ENCODE measurements at places on chromosomes 2 and 18.

DNA sequence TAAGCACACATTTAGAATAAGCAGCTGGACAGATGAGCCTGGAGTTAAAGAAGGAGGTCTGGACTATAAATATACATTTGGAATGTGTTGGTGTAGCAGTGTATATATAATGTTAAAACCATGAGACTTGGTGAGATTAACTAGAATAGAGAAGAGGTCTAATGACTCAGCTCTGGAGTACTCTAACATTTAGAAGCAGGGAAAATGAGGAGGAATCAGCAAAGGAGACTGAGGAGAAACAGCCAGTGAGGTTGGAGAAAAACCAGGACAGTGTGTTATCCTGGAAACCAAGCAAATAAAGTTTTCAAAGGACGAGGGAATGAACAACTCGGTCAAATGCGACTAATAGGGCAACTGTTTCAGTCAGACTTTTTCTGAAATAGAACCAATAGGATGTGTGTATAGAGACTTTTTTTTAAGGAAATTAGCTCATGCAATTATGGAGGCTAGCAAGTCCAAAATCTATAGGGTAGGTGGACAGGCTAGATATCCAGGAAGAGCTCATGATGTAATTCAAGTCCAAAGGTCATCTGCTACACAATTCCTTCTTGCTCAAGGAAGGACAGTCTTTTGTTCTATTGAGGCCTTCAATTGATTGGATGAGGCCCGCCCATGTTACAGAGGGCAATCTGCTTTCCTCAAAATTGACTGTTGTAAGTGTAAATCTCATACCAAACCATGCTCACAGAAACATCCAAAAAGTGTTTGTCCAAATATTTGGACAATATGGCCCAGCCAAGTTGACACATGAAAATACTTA is 10.8 kb upstream of the SESTD1 start:
- DNase-seq, result peak; percentile 35

- no peak for DNase-seq
These were observed 64.7 kb upstream of the CCDC195 start for GRCh38 chr2:224780823-224781222.

DNA sequence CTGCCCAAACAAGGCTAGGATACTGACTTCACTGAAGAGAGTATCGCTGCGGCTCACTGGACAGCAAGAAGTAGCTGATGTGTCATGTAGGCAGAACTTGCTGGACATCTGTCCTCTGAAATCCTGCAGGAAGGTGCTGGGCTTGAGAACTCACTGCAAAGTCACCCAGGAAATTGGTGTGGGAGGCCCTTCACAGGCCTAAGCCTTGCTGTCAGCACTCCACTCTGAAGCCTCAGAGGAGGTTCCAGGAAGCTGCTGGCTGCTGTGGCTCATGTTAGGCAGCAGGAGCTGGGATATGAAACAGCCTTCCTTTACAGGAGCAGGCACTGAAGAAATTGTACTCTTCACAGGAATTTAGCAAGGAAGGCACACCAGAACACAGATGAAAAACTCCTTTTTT is 88.3 kb upstream of the CCDC68 start:
- DNase-seq, result no peak

GRCh38 chr2:65974067-65974723 is 460.7 kb upstream of the MEIS1 start:
- DNase-seq, result no peak

DNA sequence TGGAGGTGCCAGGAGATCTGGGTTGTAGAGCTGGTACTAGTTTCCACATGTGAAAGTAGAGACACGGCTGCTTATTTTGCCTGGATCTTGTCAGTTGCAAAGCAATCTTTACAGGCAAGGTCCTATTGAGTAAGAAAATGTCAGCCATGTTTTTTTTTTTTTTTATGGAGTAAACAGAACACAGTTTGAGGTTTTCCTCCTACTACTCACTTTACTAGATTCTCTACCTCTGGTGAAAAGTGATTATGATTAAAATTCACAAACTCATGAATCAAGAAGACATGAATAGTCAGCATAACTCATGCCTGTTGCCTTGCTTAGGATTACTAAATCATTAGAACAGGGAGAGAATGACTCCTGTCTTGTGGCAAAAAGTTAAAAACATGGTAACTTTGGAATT is 70.1 kb upstream of the PNPT1 start:
- no peak for DNase-seq

DNA sequence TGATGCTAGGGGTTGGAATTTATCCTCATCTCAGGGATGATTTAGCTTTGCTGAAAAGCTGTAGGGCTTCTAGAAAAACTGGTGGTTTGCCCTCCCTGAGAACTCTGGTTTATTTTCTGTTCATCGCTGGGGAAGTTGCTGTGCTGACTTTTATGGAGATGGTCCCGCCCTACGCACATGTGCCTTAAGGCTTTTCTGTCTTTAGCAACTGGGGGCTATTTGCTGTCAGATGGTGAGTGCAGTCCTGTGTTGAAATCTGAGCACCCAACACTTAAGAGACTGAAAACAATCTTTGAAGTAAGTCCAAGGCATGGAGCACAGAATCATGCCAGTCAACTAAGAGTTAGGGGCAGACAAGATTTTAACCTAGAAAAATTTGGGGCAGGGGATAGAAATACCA is 2148.4 kb upstream of the CELF4 start:
- no peak for DNase-seq

- no peak for DNase-seq
These were observed 199.3 kb downstream of the NCK2 start for GRCh38 chr2:105943977-105944376.

- DNase-seq, result no peak
These were observed 239.4 kb downstream of the KLHL29 start for GRCh38 chr2:23624378-23624777.

- peak; percentile 70 for DNase-seq
These were observed at the start of gene KLHL29 for GRCh38 chr2:23384551-23385343. Gene KLHL29 (plus strand): TSS chr2:23385179. CDS start chr2:23562197, 177,018 bp downstream.

DNA sequence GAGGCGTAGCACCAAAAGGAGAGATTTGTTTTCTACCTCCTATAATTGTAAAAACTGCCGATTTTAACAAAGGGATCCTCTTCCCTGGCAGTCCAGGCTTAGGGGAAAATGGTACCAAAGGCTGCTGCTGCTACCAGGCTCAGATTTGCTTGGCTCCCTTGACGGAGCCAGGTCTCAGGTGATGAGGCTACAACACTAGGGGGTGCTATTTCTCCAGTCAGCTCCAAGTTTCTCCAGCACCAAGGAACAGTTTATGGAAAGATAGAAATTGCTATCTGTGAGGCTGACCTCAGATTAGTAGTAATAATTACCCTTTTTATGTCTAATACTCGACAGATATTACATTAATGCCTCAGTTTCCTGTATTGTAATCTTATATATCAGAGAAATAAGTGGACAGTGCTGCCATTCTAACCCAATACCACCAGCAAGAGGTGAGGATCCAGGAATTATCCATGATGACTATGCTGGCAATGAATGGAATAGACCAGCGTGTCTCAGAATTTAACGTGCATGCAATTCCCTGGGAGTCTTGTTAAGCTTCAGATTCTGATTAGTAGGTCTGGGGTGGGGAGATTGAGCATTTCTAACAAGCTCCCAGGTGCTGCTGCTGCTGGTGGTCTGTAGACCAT is 111.3 kb downstream of the ESCO1 start:
- DNase-seq, result peak; percentile 41

DNA sequence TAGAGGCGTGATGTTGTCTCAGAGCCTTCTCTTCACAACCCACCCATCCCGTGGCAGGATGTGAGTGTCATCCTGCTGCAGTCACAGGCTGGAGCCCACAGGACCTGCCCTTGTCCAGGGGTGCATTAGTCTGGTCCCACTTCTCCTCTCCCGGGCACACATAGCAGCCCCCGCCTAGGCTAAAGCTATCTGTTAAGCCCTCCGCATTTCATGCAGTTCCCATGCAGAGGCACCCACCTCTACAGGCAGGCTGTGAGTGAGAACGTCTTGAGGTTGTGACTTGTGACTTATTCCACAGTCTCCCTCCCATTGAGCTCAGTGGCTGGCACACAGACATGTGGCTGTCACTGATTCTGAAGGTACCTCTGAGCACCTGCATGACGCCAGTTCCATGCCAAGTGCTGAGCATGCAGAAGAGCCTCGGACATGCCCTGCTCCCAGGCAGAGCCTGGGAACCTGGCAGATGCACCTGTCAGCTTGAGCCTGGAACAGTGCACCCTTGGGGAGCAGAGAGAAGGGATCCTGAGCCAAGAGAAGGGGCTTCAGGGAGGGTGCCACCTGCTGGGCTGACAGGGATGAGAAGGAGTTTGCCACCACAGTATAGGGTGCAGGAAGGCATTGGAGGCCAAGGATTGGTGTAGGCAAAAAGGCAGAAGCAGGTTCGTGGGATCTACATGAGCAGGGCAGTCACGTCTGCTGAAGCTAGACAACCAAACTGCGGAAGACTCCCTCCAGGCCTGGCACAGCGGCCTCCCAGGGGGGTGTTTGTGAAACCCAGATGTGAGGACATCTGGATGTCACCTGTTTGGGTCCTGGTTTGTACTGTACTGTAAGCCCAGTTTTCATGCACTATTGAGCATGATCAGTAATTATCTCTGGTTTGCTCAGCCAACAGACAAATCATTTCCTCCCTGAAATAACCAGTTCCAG is 213.6 kb downstream of the GLI2 start:
- DNase-seq, result no peak

- peak; percentile 87 for DNase-seq
These were observed 170.3 kb downstream of the GFPT1 start for GRCh38 chr2:69216535-69217332.

GRCh38 chr2:226725126-226725860 is 74.3 kb downstream of the IRS1 start:
- DNase-seq, result no peak

GRCh38 chr2:220143336-220143735 is 515.9 kb downstream of the SLC4A3 start:
- DNase-seq, result peak; percentile 89

DNA sequence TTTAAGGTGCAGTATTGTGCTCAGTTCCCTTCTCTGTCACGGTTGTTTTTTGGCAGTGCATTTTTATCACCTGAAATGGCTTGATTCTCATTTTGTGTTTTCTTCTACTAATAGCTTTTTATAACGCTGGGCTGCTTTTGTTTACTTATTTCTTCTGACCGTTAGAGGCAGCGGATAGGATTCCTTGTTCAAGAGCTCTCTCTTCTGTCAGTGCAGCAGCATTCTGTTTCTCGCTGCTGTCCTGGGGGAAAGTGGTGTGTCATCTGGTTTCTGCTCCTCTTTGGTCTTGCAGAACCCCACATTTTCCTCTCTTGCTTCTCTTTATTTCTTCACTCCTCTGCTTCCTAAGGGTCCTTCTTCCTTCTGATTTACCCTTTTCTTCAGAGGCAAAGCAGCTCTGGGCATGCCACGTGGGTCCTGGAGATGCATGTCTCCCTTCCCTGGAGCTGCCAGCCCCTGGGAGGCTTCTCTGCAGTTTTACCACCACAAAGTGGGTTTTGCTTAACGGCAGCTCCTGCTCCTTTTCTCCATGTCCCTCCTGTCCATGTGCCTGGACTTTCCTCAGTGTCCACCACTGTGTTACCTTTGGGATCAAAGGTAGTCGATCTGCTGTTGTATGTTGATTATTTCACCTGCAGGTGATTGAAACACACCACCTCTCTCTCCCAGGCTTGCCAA is 47.3 kb upstream of the SNTG2 start:
- no peak for DNase-seq

GRCh38 chr2:20671036-20671735 is 4.2 kb downstream of the GDF7 start:
- no peak for DNase-seq

DNA sequence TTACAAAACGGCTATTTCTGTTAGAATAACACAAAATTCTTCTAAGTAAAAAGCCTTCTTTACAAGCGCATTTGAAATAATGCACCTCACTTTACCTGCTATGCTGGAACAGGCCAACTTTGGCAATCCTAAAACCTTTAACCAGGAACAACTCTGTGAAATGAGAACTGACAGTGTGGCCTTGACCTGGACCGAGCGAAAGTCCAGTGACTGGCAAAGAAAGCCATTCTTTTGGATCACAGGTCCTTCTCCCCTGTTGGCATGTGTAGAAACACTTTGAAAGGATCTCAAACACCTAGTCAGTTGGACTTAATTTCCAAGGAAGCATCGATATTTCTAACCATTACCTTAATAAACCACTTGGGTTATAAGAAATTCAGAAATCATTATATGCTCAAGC is 21.2 kb downstream of the MAPRE2 start:
- DNase-seq, result no peak

DNA sequence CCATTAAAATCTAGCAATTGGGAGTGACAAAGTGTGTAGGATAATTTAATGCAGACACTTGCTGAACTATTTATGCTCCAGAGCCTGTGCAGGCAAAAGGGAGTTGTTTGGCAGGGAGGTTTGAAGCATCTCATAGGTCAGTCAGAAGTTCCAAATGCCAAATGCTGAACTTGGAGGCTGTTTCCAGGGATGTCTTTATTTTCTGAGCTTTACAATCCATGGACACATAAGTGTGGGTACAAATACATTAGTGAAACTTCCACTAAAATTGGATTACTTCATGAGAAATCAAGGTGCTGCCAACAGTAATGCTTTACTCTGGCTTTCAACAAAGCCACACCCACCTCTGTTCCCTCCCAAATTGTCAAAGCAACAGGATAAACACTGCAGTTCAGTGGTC is 422.1 kb upstream of the SETBP1 start:
- no peak for DNase-seq

- peak; percentile 75 for DNase-seq
These were observed 60.5 kb upstream of the POMC start for GRCh38 chr2:25228848-25229278.

- no peak for DNase-seq
These were observed 894.9 kb upstream of the CDH2 start for GRCh38 chr18:29071869-29072268.
